ENCODE measurements at places on chromosomes 5 and 9.

DNA sequence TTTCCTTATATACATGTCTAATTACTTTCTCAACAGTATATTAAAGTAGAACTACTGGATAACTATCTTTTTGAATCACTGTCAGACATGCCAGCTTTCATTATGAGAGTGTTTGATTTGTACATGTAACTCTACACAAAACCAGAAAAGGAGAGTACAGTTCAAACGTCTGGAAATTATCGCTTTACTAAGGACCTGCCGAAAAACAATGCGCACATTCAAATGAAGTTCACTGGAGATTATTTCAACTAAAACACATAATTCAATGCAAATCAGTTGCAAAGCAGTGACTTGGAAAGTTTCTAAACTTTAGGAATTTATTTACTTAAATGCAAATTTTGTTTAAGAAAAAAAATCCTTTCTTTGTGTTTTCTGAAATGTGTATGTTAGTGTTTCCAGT, 942.5 kb downstream of the EFNA5 start:
- DNase-seq = no peak

GRCh38 chr5:26343801-26344325, 694.5 kb downstream of the CDH9 start:
- DNase-seq = no peak

DNA sequence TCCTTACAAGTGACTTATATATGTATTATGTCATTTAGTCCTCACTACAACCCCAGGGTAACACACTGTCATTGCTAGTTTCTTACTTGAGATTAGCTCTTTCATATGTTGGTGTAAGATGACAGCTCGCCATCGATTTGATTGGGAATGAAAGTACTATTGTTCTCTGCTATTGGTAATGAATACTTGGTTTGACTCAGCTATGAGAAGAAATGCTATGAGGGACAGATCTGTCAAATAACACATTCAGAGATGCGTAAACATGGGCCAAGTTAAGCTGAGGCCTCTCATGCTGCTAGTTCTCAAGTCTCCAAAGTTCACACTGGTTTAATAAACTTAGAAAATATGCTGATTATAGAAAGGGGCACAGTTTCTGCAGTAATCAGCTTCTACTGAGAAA, 142.7 kb downstream of the SGCD start:
- no peak for DNase-seq

DNA sequence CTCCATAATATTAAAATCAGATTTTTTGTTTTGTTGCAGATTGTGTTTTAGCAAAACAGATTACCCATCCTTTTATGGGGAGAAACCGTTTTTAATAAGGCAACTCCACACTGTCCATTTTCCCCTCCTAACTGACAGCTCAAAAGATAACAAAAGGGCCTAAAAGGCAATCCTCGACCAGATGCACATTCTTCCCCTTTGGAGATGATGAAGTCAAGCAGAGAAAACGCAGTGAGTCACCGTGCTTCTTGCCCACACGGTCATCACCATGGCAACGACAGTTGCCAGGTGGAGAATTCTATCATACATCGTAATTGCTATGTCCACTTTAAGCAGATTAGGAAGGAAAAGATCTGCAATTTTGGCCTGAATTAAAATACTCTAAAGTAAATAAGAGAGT, 96.4 kb downstream of the DIRAS2 start:
- DNase-seq = peak; percentile 89

GRCh38 chr5:81232464-81233079, 550 bp upstream of the CKMT2 start:
- DNase-seq = no peak

Data from NCI-H1092 (cell line).